Neural crest cell (in vitro differentiated cells): ENCODE measurements at places on chromosomes 5 and 9.
A peak's percentile ranks its signal among the peaks of the same experiment; 100 is the strongest.

- H3K36me3 ChIP-seq, result no peaks in the 10 kb centered on the region
- peaks cover 14% of the 10 kb centered on the region for H3K4me1 ChIP-seq
- no peak overlapping the region for H3K27ac ChIP-seq
- no peak for DNase-seq
- peaks cover 21% of the 10 kb centered on the region for H3K27me3 ChIP-seq
Observed at GRCh38 chr5:174423558-174423957, 300.8 kb upstream of the MSX2 start.

DNA sequence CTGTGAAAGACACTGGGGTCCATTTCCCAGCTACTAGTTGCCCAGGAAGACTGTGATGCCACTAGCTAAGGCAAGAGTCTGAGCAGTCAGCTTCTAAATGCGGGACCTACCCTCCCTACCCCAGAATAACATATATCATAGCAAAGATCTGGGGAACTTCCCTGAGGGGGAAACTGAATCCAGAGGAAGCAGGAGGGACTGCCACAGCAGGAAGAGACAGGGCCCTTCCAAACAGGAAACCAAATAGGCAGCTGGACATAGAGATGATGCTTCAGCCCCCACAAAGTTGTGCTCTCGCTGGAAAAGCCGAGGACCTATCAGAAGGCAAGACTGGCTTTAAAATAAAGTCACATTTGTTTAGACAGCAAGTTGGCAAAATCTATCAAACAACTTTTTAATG, 51.1 kb downstream of the KLHL3 start:
- no peak for DNase-seq
- no peak overlapping the region for H3K27ac ChIP-seq
- H3K27me3 ChIP-seq, result no peaks in the 10 kb centered on the region
- H3K36me3 ChIP-seq, result peaks cover 9% of the 10 kb centered on the region

DNA sequence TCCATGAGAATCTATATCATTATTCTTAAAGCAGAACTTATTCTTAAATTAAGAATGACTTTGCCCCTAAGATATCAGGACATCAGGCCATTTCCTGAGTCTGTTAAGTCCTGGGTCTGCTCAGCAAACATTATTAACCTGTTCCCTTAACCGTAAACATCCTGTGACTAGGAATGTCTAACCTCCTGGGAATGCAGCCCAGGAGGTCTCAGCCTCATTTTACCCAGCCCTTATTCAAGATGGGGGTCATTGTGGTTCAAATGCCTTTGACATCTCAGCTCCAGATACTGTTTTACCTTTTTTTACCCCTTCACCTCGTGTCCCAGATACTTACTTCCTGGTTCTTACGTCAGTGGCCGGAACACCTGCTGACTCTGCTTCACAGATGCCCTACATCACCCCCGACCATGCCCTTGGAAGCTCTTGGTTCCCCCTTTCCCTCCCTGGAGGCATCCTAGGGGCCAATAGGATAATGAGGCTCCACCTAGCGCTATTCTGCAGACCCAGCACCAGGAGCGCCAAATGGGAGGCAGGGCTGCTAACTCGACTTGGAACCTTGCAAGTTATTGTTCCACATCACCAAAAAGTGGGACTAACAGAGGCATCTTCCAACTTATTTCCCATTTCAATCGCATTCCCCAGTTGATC, 182.5 kb downstream of the MED10 start:
- no peak overlapping the region for H3K27ac ChIP-seq
- no peak overlapping the region for H3K4me3 ChIP-seq
- no peak for DNase-seq
- no peaks in the 10 kb centered on the region for H3K36me3 ChIP-seq

DNA sequence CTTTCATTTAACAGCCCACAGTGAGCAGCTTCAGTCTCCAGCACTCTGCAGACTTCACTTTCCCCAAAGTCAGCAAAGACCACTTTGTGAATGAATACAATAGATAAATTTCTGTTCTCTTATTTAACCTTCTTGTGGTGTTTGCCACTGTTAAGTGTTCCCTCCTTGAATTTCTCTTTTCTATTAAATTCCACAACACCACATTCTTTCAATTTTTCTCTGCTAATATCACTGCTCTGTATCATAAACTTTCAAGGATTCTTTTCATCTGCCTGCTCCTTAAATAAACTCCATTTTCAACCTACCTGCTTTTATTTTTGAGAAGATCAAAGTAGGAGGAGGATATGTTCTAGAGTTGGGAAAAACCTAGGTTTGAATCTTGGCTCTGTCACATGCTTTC, 739.5 kb upstream of the GRAMD2B start:
- peaks cover 3% of the 10 kb centered on the region for H3K36me3 ChIP-seq
- no peak overlapping the region for H3K27ac ChIP-seq
- peaks cover 25% of the 10 kb centered on the region for H3K4me1 ChIP-seq
- no peak for DNase-seq
- H3K27me3 ChIP-seq, result no peaks in the 10 kb centered on the region
- no peak overlapping the region for H3K4me3 ChIP-seq

DNA sequence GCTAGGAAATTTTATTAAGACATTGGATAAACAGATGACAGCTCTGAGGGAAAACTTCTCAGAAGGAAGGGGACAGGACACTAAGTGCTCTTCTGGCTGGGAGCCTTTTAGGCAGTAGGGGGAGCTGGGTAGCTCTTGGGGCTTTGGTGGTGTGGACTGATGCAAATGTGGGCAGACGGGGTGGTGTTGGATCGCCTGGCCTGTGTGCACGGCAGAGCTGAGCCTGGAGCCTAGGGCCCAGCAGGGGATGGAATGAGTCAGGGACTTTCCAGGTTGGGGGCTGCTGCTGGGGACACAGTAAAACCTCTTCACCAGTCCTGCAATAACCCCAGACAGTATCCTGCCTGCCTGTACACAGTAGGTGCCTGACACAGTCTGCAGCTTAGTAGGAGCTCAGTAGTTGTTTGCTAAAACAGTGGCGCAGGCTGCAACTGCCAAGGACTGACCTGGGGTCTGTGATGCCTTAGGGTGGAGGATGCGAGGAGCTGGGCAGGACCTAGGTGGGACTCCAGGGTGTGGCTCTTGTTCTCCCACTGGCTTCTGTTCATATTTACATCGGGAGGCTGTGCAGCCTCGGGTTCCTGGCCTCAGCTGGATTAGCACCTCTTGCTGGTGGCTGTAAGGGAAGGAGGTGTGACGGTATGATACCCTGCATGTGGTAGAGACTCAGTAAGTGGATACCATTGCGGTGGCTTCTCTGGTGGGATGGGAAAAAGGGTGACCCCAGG, 83.8 kb downstream of the DAB2IP start:
- H3K27me3 ChIP-seq, result peaks cover 24% of the 10 kb centered on the region
- no peak for DNase-seq
- H3K4me1 ChIP-seq, result peaks cover 51% of the 10 kb centered on the region
- H3K36me3 ChIP-seq, result no peaks in the 10 kb centered on the region
- no peak overlapping the region for H3K27ac ChIP-seq
- peak overlapping the region; percentile 50 for H3K4me3 ChIP-seq

DNA sequence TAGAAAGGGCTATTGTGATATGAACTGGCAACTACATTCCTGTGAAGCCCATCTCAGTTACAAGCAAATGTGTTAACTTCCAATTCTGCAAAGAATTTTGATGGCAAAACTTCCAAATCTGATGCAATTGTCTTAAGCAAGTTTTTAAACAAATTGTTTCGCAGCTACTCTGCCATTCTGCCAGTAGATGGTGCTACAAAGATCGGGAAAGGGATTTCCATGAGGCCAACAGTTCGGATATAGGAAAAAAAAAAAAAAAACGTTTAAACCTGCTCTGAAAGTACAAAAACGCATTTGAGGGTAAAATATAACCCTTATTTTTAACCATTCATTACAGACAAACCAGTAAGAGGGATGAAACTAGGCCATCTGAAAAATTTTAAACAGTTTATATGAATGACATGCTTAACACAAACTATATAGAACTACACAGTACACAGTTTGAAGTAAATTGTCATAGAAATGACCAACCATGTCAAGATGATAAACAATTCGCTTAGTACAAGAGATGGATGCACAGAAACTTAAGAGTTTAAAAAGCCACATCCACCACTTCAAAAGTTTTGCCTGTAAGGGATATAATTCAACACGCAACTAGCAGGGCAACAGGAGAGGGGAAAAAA, 2.2 kb downstream of the HNRNPA0 start:
- no peak overlapping the region for H3K27ac ChIP-seq
- H3K4me3 ChIP-seq, result peak overlapping the region; percentile 98
- peaks cover 31% of the 10 kb centered on the region for H3K4me1 ChIP-seq
- peaks cover 18% of the 10 kb centered on the region for H3K36me3 ChIP-seq
- H3K27me3 ChIP-seq, result peaks cover 12% of the 10 kb centered on the region
- DNase-seq, result no peak

DNA sequence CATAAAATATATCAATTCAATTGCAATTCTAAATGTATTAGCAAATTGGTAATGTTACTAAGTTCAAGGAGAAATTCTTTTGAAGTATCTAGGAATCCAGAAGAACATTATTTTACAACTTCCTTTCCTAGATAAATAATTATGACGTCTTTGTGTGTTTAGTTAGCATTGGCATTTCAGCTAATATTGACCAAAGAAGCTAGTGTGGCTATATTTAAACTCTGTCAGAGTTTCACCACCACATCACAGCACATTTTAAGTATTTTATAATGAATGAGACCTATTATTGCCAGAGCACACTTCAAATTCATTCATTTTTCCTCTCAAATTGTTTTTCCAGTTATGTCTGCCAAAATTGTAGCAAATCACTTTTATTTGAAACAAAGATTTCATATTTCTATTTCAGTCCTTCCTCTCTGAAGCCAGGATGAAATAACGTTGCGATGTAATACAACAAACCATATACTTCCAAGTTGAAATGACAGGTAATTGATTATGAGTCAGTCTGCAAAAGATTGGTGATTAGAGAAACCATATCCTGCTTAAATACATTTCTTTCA, 18.9 kb downstream of the PLK2 start:
- no peak overlapping the region for H3K4me3 ChIP-seq
- H3K36me3 ChIP-seq, result no peaks in the 10 kb centered on the region

DNA sequence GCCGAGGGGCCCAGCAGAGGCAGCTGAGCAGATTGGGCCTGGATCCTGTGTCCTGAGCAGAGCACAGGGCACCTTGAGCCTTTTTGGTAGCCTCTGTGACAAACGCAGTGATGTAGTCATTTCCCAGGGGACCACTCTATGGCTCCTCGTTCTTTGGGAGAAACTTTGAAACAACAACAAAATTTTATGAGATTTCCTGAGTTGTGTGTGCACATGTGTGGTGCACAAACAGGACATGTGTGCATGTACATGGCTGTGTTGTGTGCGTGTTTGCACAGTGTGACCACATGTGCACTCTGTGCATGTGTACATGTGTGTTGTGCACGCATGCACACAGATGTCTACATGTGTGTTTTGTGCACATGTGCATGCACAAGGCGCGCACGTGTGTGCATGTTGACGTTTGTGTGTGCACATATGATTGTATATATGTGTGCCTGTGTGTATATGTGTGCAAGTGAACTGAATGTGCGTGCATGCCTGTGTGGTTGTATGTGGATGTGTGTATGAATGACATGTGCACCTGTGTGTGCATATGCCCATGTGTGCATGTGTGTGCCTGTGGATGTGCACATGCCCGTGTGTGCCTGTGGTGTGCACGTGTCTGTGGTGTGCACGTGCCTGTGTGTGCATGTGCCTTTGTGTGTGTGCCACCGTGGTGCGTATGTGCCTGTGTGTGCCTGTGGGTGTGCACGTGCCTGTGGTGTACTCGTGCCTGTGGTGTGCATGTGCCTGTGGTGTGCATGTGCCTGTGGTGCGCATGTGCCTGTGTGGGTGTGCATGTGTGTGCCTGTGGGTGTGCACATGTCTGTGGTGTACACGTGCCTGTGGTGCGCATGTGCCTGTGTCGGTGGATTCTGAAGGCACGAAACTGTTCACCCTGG, 221.6 kb downstream of the CACNA1B start:
- no peaks in the 10 kb centered on the region for H3K27me3 ChIP-seq
- peak overlapping the region; percentile 78 for H3K27ac ChIP-seq
- DNase-seq, result no peak
- peaks cover 4% of the 10 kb centered on the region for H3K4me1 ChIP-seq

GRCh38 chr9:96449523-96449844, 485 bp upstream of the HABP4 start:
- H3K36me3 ChIP-seq, result no peaks in the 10 kb centered on the region
- peaks cover 28% of the 10 kb centered on the region for H3K4me1 ChIP-seq
- H3K4me3 ChIP-seq, result peak overlapping the region; percentile 86
- H3K27me3 ChIP-seq, result no peaks in the 10 kb centered on the region
- DNase-seq, result no peak

DNA sequence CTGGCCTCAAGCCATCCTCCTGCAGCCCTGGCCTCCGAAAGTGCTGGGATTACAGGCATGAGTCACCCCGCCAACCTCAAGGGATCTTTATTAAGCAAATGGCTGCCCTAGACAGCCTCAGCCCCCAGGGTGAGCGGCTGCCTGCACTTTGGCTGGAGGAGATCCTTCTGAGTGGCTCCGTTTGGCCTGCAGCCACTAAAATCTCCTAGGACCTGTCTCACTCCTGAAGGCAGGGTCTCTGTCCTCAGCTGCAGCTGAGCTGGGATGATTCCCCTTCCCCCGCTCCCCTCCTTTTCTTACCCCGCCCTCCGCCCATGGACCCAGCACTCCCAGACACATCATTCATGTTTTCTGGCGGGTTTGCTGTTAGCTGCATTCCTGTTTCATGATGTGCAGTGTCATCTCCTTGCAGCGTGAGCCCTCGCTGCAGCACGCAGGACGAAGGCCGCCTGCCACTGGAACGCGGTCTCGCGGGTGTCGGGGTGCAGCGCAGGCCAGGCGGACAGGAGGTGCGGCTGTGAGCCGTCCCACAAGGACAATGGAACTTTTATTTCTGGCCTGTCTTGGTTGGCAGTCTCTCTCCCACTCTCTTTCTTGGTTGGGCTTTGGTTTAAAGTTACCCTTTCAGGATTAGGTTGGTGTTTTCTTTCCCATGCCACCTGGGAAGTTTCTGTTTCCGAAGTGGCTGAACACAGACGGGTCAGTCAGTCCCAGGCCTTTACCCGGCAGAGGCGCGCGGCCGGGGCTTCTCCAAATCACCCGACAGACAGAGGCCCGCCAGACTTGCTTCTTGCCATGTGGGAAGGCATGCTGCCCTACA, 137.1 kb downstream of the FOXD1 start:
- peaks cover 6% of the 10 kb centered on the region for H3K4me1 ChIP-seq
- no peak overlapping the region for H3K27ac ChIP-seq
- DNase-seq, result no peak
- no peak overlapping the region for H3K4me3 ChIP-seq

DNA sequence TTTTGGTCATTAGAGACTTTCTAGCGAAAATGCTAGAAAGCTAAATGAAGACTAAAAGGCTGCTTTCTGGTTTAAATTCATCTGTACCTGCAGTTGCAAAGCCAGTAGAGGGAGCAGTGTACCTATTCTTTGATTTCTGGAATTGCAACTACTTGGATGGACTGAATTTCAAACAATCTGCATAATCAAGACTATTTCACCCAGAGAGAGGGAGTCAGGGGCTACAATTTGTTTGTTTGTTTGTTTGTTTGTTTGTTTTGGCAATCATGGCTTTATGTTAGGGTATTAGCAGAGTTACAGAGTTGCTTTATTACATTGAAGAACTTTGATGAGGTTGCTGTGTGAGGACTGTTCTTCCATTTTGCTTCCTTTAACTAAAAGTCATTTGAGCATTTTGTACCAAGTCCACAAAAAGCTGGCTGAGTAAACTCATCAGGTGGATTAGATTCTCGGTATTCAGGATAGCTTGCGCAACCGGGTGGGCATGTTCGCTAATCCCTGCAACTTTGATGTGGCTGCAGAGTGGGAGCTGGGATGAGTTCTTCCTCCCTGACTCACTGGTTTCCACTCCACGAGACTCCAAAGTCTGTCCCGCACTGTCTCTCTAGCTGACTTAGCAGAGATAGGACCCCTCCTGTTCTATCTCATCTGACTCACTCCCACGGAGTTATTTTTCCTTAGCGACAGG, 80.0 kb upstream of the TUT7 start:
- no peak for DNase-seq
- H3K27ac ChIP-seq, result no peak overlapping the region
- no peaks in the 10 kb centered on the region for H3K4me1 ChIP-seq
